ENCODE measurements at places on chromosomes 11 and 22. TPM values are rescaled to one million over a fixed set of nuclear protein-coding genes. Genes with fewer than 3 reads are reported as not detected.
A peak's percentile ranks its signal among the peaks of the same experiment; 100 is the strongest.

- DNase-seq: no peak
Observed at GRCh38 chr22:40654522-40655167, 18.1 kb upstream of the MRTFA start.

DNA sequence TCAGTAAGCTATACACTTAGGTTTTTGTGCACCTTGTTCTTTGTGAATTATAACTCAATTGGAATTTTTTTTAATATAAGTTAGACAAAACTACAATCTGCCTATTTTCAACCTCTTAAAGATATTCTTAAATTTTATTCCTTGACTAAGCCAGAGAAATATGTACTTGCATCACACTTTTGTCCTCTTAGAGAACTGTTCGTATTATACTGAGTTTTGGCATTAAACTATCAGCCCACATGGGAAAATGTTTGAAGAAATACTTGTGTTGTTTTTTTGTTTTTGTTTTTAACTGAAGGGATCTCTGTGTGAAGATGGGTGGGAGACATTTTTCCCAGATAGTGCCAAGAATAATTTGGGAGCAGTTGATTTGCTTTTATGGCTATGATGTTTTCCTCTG is 25.3 kb downstream of the CEP295 start:
- no peak for DNase-seq

DNA sequence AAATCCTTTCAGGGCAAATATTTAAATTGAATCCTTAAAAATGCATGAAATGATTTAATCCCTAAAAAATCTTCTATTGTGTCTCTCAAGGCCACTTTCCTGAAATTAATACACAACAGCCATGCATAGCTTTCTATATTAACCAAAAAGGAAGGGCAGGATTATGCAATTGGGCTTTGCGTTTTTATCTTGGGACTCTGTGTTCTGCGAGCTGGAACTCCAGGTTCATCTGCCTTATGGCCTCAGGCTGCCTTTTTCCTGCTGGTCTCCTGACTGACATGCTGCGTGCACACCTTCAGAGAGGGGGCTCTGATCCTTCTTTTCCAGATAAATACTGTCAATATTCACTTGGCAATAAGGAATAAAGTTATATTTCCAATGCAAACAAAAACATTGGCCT is 141.7 kb upstream of the GRIA4 start:
- DNase-seq: no peak

The CD3E gene
- total RNA-seq: 0.48 TPM

The OR8A1 gene
- total RNA-seq: not detected

The CCDC85B gene
- total RNA-seq: 66.2 TPM

The SH3BP1 gene
- 2.3 TPM for total RNA-seq

GRCh38 chr11:75852406-75853017 is 37.5 kb downstream of the UVRAG start:
- DNase-seq: no peak

DNA sequence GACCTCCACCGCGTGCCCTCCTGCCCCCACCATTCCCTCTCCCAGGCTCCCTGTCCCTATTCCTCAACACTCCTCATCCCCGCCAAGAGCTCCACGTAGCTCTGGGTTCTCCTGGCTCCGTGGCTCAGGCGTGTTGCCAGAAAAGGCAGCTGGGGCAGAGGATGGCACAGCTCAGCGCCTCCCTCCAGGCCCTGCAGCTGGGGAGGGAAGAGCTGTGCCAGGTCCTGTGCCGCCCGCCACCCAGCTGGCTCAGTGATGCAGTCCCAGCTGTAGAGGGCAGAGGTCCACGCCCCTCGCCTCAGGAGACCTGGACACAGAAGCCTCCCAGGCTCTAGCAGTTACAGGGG is 4.2 kb downstream of the ARHGAP1 start:
- DNase-seq: peak; percentile 83

- no peak for DNase-seq
Observed at GRCh38 chr22:37407856-37408255, 19.4 kb downstream of the ELFN2 start.
